RPMI7951 (cell line): ENCODE measurements at places on chromosomes 2 and 18. TPM values are rescaled to one million over a fixed set of nuclear protein-coding genes. Genes with fewer than 3 reads are reported as not detected.
A peak's percentile ranks its signal among the peaks of the same experiment; 100 is the strongest.

GRCh38 chr2:237254369-237254861 is 159.5 kb downstream of the COL6A3 start:
- peak; percentile 74 for DNase-seq

- DNase-seq: no peak
Measured at GRCh38 chr2:158575051-158575635, 118.4 kb downstream of the PKP4 start.

The SGO2 gene
- total RNA-seq: 47.7 and 54.7 TPM in 2 replicates

The DSC1 gene
- not detected in 2 replicates for total RNA-seq

GRCh38 chr2:239040152-239040761 is 192.4 kb downstream of the TWIST2 start:
- no peak for DNase-seq
